Dermis blood vessel endothelial cell (primary cell): ENCODE measurements at places on chromosomes 11 and 22. TPM values are rescaled to one million over a fixed set of nuclear protein-coding genes. Genes with fewer than 3 reads are reported as not detected.

DNA sequence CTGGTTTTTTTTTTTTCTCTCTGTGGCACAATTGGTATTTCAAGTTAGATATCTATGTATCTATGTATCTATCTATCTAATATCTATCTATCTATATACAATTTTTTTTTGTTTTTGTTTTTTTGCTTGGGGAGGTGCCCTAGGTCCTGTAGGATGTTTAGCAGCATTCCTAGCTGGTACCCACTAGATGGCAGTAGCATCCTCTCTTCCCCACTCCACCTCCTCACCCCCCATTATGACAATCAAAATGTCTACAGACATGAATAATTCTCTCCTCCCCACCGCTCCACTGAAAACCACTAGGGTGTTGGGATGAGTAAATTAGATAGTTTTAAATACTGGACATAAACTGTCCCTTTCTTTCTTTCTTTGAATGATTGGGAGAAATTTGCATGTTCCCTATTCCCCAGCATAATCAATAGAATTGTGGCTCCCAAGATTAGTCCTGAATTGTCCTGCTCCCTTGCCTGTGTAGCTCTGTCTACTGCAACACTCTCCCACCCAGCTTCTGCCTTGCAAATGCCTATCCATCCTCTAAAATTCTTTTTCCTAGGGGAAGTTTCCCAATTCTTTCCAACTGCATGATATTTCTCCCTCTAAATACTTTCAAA, 1152.4 kb downstream of the LRRC4C start:
- peak; percentile 41 for DNase-seq

DNA sequence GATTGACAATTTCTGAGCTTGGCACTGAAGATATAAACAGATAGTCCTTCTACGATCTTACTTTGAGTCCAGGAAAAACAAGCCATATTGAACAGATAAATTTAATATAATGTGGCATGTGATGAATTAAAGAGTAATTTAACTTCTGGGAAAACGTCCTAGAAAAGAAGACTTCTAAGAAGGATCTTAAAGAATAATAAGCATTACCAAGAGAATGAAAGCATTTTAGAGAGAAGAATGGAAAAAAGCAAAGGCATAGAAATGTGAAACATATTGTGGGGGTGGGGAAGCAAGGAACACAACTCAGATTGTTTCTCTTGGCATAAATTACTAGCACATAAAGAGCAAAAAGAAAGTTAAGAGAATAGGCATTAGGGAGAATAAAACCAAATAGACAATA, 5.4 kb downstream of the DDIAS start:
- DNase-seq: no peak

GRCh38 chr11:95076416-95076815, 9.7 kb downstream of the SRSF8 start:
- peak; percentile 83 for DNase-seq

DNA sequence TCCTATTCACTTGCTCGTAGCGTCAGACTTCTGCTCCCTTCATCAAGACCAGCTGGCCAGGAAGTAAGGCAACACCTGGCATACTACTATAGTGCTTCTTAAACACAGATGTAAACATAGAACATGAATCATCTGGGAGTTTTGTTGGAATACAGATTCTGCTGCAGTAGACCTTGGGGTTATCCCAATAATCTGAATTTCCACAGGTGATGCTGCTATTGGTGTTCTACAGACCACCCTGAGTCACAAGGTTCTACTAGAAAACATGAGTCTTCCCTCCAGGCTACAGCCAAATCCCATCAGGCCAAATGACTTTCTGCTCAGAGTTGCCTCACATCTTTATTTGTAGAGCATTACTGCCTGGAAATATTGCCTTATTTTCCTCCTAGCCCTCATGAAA, 175.2 kb downstream of the NELL1 start:
- DNase-seq: no peak

GRCh38 chr11:34565417-34566207, 52.0 kb upstream of the ELF5 start:
- peak; percentile 15 for DNase-seq

DNA sequence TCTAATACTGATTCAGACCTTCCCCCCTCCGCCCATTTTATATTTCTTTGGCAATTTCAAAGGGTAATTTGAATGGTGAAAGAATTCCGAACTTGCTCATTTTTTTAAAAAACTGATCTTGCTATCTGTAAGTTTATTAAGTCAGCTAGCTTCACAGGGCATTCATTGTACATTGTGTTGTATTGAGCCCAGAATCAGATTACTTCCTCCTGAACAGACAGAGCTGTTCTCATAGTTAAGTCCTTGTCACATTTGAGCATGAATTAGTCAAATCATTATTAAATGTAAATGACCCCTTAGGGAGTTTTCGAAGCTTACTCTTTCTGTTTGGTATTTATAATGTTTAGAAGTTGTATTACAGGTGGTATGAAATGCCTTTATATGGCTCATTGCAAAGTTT, 34.4 kb downstream of the CYP2R1 start:
- no peak for DNase-seq

The OR52I1 gene
- total RNA-seq: not detected in 2 replicates

- no peak for DNase-seq
These were observed 12.3 kb upstream of the CD5 start for GRCh38 chr11:61089806-61090491.

The PGAP2 gene
- 7.3 and 10.2 TPM in 2 replicates for total RNA-seq

The OVOL1 gene
- total RNA-seq: not detected in 2 replicates

The H19 gene
- total RNA-seq: 9.7 and 66.4 TPM in 2 replicates

- no peak for DNase-seq
These were observed 139.3 kb downstream of the CADM1 start for GRCh38 chr11:115364896-115365295.

- DNase-seq: peak; percentile 38
These were observed 128.0 kb upstream of the ANO1 start for GRCh38 chr11:69950120-69950519.

The IRAG1 gene
- total RNA-seq: 0.51 and 0.79 TPM in 2 replicates

The SHISAL1 gene
- not detected in 2 replicates for total RNA-seq

The SLC22A6 gene
- not detected in 2 replicates for total RNA-seq

DNA sequence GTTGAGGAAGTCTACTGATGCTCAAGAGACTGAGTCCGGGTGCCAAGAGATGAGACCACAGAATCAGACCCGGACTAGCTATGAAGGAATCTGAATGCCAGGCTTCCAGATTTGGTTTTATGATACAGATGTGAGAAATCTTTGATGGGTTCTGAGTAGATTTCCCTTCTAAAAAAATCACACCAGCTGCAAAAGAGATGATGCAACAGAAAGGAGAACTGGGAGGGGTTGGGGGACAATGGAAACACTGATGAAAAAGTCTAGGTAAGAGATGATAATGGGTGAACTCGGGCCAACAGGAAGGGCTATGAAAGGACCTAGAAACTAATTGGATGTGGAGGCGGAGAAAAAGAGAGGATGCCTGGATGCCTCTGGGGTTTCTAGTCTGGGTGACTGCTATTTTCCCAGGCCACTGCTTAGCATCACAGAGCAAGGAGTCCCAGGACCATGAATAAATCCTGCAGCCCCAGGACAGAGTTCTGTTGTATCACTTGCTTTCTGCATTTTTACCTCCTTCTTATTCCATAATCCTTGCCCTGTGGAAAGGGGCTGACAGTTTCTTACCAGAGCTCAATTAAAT, 115.4 kb upstream of the SEZ6L start:
- DNase-seq: no peak

GRCh38 chr11:60763692-60764369, 7.2 kb downstream of the MS4A15 start:
- DNase-seq: no peak

GRCh38 chr11:123057661-123058305, 4.2 kb downstream of the HSPA8 start:
- no peak for DNase-seq

The MPZL3 gene
- total RNA-seq: 7.3 and 8.7 TPM in 2 replicates
